ENCODE measurements at places on chromosomes 6 and 20. TPM values are rescaled to one million over a fixed set of nuclear protein-coding genes. Genes with fewer than 3 reads are reported as not detected.

PCIF1 gene
- total RNA-seq, result 13.9 TPM

LAMA4 gene
- 518 TPM for total RNA-seq

TTI1 gene
- 19.2 TPM for total RNA-seq

POLR3F gene
- total RNA-seq, result 12.1 TPM

RAET1E gene
- 0.17 TPM for total RNA-seq
